ENCODE measurements at places on chromosomes 13 and 19. TPM values are rescaled to one million over a fixed set of nuclear protein-coding genes. Genes with fewer than 3 reads are reported as not detected.

DNA sequence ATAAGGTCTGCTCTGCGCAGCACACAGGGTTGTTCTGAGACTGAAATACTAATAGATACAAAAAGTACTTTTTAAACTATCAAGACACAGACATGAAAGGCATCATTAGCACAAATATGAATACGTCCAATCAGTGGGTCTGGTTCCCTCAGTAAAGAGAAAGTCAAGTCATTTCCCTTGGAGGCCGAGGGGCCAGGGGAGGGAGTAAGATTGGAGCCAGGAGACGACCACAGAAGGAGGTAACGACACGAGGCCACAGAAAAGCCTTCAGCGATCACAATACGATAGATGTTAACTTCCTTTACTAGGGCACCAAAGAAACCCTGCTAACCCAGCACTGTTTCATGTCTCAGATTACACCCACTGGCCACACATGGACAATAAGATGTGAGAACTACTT, 5.3 kb downstream of the CARS2 start:
- DNase-seq = no peak

DNA sequence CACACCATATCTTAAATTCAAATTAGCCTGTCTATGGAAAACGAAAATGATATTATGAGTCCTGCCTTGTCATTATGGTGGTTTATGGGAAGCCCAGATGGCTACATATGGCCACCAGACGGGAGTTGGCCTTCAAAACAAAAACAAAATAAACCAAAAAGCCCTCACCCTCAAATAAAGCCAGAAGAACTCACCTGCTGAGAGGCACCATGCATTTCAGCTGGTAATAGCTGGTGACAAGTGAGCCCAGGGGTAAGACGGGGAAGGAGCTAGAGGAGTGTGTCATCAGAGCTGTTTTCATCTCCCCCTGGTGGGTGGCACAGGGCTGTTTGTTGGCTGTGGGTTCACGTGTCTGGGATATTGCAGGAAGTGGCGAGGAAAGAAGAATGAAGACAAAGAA, 152.9 kb downstream of the EFNB2 start:
- no peak for DNase-seq

DNA sequence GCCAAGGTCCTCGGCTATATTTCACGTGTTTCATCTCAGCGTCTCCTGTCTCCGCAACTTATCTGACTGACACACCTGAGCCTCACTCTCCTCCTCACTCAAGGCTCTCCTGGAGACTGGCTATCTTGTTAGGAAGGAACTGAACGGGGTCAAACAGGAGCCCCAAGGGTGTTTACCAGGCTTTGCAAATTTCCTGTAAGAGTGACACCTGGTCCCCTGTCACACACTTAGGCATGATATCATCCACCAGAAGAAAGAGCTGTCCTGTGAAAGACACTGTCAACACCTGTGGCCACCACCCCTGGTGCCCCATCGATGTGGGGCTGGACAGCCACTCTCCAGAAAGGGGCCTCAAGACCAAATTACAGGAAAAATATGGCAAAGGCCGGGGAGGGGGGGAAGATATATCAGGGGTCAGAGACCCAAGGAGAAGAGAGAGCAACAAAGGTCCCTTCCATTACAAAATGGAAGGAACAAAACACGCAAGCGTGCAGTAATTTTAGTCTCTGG, 2.9 kb downstream of the CD70 start:
- DNase-seq = no peak

Gene SMIM17
- not detected for total RNA-seq

Gene SOHLH2
- total RNA-seq = not detected

Measured in G401 (cell line).